ENCODE measurements at places on chromosomes 16 and 17.
A peak's percentile ranks its signal among the peaks of the same experiment; 100 is the strongest.

GRCh38 chr16:17519101-17519955 lies 48.6 kb upstream of the XYLT1 start:
- no peak for DNase-seq

GRCh38 chr17:57662644-57663308 lies 82.3 kb downstream of the CCDC182 start:
- DNase-seq = peak; percentile 27

DNA sequence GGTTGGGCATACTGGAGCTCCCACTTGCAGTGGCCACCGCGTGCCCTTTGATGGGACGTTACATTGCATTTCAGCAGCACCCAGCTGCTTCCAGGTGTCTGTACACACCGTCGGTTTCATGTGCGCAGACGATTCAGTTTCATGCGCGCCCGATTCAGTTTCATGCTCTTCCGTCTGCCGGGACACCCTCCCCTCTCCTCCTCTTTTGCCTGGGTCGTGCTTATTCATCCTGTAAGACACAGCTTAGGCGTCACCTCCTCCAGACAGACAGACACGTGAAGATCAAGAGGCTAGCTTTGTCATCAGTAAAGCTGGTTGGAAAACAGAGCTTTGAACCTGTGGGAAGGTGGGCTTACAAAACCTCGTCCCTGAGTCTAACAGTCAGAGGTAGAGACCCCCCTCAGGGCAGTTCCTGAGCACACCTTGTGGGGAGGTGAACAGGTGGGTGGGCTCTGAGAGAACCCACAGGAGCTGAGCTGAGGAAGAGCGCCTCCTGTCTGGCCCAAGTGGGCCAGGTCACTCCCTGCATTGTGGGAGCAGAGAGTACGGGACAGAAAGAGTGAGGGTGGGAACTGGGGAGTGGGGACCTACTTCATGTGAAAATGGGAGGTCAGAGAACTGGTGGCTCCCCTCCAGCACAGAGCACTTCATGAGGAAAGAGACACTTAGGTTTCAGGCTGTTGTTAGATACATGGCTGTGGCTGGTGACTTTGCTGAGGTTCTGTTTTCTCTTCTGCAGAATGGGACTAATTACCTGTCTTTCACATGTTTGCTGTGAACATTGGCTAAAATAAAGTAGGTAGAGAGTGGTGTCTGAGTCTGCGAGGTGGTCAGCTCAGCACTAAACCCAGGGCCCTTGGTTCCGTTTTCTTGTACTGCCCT lies 122.1 kb downstream of the SNX29 start:
- DNase-seq = no peak

GRCh38 chr16:51287121-51287755 lies 136.2 kb upstream of the SALL1 start:
- DNase-seq = no peak

DNA sequence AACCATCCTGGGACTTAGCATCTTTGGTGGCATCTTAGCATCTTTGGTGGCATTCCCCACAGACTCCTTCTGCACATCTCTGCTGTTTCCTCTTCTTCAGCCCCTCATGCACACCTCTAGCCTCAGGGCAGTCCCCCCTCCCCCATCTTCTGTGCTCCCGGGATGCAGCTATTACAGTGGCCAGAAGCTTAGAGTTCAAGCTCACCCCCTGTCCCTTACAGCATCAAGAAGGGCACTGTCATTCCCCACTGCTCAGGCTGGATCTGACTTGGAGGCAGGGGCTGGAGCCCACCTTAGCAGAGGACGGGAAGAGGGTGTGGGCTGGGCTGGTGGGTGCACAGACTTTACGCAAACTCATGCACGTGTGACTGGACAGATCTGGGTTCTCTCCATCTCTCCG lies 650 bp downstream of the EPN3 start:
- no peak for DNase-seq

DNA sequence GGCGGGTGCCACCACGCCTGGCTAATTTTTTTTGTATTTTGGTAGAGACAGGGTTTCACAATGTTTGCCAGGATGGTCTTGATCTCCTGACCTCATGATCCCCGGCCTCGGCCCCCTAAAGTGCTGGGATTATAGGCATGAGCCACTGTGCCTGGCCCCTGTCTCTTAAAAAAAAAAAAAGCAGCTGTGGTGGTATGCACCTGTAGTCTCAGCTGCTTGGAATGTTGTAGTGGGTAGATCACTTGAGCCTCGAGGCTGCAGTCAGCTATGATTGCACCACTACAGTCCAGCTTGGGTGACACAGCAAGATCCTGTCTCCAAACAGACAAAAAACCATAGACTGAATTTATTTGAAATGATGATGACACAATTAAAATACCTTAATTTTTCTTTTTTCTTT lies 24.3 kb downstream of the CDK12 start:
- DNase-seq = no peak

GRCh38 chr17:27631411-27631760 lies 398 bp downstream of the LGALS9 start:
- DNase-seq = no peak
